ENCODE measurements at places on chromosomes 5 and 9.

DNA sequence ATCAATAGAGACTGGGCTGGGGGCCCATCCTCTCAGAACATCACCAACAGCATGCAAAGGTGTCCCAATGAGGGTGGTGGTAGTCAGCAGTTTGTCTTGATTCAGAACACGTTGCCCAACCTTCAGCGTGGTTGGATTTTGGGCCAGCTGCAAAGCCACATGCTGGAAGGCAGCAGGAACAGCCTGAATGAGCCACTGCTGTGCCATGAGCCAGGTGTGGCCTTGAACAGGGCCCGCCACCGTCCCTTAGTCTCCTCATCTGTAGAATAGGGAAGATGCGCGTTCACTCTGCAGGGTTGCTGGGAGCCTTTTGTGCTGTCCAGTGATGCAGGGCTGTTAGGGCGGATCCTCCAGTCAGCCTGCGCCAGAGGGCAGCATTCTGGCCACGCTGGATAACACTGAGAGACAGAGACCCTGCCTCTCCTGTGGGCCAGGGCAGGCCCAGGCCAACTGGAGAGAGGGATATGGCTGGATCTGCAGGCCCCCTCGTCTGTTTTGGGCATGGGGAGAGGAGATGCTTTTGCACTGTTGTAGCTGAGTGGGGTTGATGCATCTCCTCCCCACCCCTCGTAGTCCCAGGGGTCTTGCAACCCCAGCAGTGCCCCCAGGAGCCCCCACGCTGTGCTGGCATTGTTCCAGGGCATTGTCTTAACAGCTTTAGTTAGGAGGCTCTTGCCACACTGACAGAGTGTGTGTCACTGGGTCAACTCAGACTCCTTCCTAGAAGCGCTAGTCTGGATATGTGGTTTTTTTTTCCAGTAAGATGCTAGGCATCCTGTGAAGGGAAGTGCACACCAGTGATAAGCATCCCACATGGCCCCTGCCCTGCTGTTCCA, 42.1 kb downstream of the SLC46A2 start:
- no peak for DNase-seq

GRCh38 chr9:12464400-12464799, 228.8 kb upstream of the TYRP1 start:
- DNase-seq = no peak

- DNase-seq = peak; percentile 50
These were observed 309.4 kb downstream of the KDM4C start for GRCh38 chr9:7067169-7067568.

- no peak for DNase-seq
These were observed 33.4 kb upstream of the GNPDA1 start for GRCh38 chr5:142046191-142046590.

GRCh38 chr9:21265421-21266189, 25.8 kb upstream of the IFNA14 start:
- DNase-seq = no peak

All from CMK (cell line).